ENCODE measurements at places on chromosomes 1 and 21. TPM values are rescaled to one million over a fixed set of nuclear protein-coding genes. Genes with fewer than 3 reads are reported as not detected.

- no peaks in the 10 kb centered on the region for H3K36me3 ChIP-seq
- no peak overlapping the region for H3K4me3 ChIP-seq
- DNase-seq: no peak
Measured at GRCh38 chr1:116679091-116679827, 11.7 kb upstream of the IGSF3 start.

GRCh38 chr1:234599617-234600417 is 10.2 kb downstream of the IRF2BP2 start:
- DNase-seq: peak; percentile 95
- H3K4me1 ChIP-seq: peaks cover 57% of the 10 kb centered on the region
- H3K36me3 ChIP-seq: no peaks in the 10 kb centered on the region
- no peaks in the 10 kb centered on the region for H3K27me3 ChIP-seq

- H3K36me3 ChIP-seq: no peaks in the 10 kb centered on the region
- H3K4me3 ChIP-seq: peak overlapping the region; percentile 88
- DNase-seq: no peak
- peak overlapping the region; percentile 94 for H3K27ac ChIP-seq
Measured at GRCh38 chr1:31936981-31937299, 1.2 kb downstream of the PTP4A2 start.

DNA sequence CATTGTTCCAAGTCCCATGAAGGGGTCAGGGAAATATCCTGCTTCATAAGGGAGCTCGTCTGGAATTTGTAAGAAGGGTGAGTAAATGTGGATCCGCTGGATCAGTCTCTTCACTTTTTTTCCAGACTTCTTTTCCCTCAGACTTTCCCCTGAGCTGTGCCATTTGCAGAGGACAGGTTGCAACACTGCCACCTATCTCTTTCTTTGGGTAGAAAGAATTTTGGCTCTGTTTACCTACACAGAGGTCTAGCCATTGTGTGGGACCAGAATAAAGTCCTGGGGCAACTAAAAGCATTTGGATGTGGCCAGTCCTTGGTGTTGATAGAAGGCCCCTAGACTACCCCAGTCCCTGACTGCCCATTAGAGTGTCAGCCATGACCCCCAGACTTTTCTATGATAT is 1146.7 kb upstream of the PRMT6 start:
- H3K4me1 ChIP-seq: no peaks in the 10 kb centered on the region
- no peak overlapping the region for H3K4me3 ChIP-seq
- DNase-seq: no peak

- H3K4me1 ChIP-seq: peaks cover 35% of the 10 kb centered on the region
- peak; percentile 97 for DNase-seq
- no peaks in the 10 kb centered on the region for H3K27me3 ChIP-seq
- H3K36me3 ChIP-seq: no peaks in the 10 kb centered on the region
Measured at GRCh38 chr1:153506831-153507413, 28.9 kb downstream of the S100A6 start.

- DNase-seq: no peak
- no peak overlapping the region for H3K27ac ChIP-seq
- H3K4me3 ChIP-seq: no peak overlapping the region
- peaks cover 17% of the 10 kb centered on the region for H3K4me1 ChIP-seq
Measured at GRCh38 chr1:86773341-86774288, 69.2 kb downstream of the SH3GLB1 start.

- peaks cover 36% of the 10 kb centered on the region for H3K27me3 ChIP-seq
- no peak overlapping the region for H3K4me3 ChIP-seq
- H3K4me1 ChIP-seq: no peaks in the 10 kb centered on the region
- no peaks in the 10 kb centered on the region for H3K36me3 ChIP-seq
- no peak overlapping the region for H3K27ac ChIP-seq
Measured at GRCh38 chr21:34702341-34703170, 33.8 kb downstream of the CLIC6 start.

DNA sequence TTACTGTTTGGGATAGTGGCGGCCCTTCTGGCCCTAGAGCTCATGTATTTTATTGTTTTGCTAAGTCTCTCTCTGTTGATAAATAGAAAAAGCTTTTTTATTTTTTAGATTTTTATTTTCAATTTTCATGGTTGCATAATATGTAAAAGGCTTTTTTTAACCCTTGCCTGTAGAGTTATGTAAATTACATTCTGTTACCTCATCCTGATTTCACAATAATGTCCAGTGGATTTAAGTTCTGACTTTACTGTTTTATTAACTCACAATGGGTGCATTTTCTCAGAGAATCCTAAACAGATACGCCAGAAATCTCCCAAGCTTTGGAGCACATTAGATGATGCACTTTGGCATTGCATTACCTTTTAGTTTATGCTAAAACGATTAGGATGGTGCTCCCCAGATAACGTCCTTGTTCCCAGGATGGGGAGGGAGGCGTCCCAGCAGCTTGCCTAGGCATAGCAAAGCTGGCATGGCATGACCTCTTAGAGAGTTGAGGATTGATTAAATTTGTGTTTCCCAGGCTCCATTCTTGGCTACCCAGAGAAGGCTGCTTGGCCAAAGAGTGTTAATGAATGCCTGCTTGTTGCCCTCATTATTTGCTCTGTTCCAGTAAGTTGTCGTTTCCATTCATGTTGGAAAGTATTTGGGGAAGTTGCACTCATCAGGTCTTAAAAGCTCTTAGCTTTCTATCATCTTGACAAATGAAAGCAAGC is 17.1 kb downstream of the UTP25 start:
- H3K4me3 ChIP-seq: no peak overlapping the region
- peak; percentile 50 for DNase-seq
- H3K27ac ChIP-seq: no peak overlapping the region
- H3K27me3 ChIP-seq: no peaks in the 10 kb centered on the region
- peaks cover 97% of the 10 kb centered on the region for H3K36me3 ChIP-seq
- peaks cover 12% of the 10 kb centered on the region for H3K4me1 ChIP-seq

DNA sequence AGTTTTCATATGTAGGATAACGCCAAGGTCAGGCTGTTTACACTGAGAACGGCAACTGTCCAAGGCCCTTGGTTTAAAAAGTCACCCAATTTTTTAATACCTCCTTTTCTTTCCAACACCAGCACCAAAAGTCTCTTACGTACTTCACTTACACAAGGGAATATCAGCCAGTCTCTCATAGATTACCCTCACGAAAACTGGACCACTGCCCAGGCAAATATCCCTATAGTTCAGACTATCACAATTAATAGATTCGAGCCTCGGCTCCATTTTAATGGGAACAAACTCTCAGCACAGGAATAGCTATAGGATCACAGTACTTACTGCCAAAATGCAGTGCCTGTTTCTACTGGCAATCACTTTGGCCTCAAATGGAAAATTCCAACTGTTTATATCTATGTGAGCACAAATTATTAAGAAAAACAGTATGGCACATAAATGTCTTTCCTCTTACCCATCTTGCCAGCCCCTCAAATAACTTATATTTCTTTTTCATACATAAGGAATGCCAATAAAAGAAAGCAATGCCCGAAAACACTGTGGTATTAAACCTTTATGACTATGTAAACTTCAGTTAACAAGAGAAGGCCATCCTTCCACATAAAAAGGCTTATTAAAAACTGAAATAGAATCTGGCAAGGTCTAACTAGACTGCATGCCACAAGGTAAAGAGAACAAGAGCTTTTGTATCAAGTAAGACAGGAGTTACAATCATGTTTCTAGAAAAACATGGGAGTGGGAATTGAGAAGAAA is 97.8 kb downstream of the SLC45A1 start:
- peak overlapping the region; percentile 15 for H3K4me3 ChIP-seq
- H3K36me3 ChIP-seq: peaks cover 44% of the 10 kb centered on the region
- peak overlapping the region; percentile 99 for H3K27ac ChIP-seq
- H3K4me1 ChIP-seq: peaks cover 95% of the 10 kb centered on the region
- no peak for DNase-seq

DNA sequence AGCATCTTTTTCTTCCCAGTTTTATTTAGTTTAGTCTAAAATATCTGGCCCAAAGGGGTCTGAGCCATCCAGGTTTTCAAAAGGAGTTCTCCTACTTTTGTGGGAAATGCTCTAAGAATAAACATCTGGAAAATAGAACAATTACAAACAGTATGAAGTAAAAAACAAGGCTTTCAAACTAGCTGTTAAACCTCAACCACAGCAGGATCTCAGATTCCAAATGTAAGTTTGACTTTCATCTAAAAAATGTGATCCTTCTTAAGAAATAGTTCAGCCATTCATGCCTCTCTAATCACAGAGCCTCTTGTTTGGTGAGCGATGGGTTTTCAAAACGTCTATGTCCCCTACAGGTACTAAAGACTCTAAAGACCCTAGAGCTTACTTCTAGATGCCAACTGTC is 413.5 kb downstream of the DUSP10 start:
- no peaks in the 10 kb centered on the region for H3K36me3 ChIP-seq
- no peak overlapping the region for H3K4me3 ChIP-seq
- no peaks in the 10 kb centered on the region for H3K27me3 ChIP-seq
- no peak overlapping the region for H3K27ac ChIP-seq

GRCh38 chr21:45482899-45483821 is 59.1 kb downstream of the SLC19A1 start:
- no peaks in the 10 kb centered on the region for H3K27me3 ChIP-seq
- H3K4me3 ChIP-seq: no peak overlapping the region
- no peak overlapping the region for H3K27ac ChIP-seq
- DNase-seq: no peak

DNA sequence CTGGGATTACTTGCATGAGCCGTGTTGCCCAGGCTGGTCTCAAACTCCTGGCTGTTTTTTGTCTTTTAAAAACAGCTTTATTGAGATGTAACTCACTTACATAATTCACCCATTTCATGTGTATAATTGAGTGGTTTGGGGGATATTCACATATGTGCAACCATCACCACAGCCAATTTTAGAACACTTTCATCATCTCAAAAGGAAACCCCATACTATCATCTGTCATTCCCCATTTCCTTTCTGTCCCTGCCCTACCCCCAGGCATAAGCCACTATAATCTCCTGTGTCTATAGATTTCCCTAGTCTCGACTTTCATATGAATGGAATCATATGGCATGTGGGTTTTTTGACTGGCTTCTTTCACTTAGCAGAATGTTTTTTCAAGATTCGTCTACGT is 43.3 kb downstream of the GPR137B start:
- H3K4me1 ChIP-seq: no peaks in the 10 kb centered on the region
- H3K4me3 ChIP-seq: no peak overlapping the region
- peaks cover 43% of the 10 kb centered on the region for H3K36me3 ChIP-seq

- no peaks in the 10 kb centered on the region for H3K27me3 ChIP-seq
- no peak overlapping the region for H3K4me3 ChIP-seq
- no peaks in the 10 kb centered on the region for H3K36me3 ChIP-seq
- H3K27ac ChIP-seq: no peak overlapping the region
- H3K4me1 ChIP-seq: no peaks in the 10 kb centered on the region
Measured at GRCh38 chr1:168671782-168672181, 57.2 kb downstream of the DPT start.

GRCh38 chr1:101288491-101288944 is 51.7 kb downstream of the S1PR1 start:
- H3K4me1 ChIP-seq: peaks cover 4% of the 10 kb centered on the region
- DNase-seq: no peak
- no peak overlapping the region for H3K27ac ChIP-seq

DNA sequence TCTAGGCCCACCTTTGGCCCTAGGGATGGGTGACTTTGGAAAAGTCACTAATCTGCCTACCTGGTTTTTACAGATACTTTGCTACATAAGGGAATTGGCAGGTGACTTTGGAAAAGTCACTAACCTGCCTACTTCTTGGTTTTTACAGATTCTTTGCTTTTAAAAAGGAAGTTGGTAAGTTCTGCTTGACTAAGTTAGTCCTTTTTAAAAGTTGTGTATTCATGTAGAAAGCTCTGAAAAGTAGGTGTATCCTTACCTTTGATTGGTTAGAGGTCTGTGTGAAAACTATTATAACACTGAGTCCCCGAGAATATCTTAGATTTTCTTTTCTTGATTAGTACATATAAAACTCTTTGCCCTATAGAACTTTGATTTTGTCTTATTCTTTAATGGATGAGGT is 12.4 kb downstream of the ATF6 start:
- H3K4me3 ChIP-seq: no peak overlapping the region
- DNase-seq: no peak
- H3K27me3 ChIP-seq: no peaks in the 10 kb centered on the region
- H3K4me1 ChIP-seq: peaks cover 19% of the 10 kb centered on the region

DNA sequence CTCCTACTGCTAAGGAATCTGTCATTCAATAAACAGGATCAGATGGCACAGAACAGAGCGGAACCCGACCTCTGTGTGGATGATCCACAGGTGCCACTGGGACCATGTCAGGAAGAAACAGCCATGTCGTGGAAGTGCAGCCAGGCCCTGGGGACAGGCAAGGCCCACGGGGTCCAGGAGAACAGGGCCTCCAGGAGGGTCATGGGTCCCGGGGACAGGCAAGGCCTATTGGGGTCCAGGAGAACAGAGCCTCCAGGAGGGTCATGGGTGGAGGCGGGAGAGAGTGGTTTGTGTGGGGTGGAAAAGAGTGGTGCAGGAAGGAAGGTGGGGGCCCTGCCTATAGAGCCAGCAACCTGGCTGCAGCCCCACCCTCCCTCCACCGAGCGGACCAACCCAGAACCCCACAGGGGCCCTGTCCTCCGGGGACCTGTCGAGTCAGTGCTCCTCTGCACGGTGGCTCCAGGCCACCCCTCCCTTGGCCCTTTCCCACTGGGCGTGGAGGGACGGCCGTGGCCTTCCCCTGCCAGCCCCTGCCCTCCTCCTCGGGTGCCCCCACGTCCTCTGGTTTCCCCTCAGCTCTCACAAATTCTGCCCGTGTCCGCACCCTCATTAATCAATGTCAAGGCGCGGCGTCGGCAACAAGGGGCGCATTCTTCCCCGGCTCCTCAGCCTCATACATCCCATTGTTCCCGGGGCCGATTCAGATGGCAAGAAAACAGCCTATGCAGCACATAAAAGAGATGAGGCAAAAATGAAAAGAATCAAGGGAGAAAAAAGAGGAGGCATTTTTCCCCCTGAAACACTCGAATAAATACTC is 146.4 kb downstream of the PRDM16 start:
- no peak for DNase-seq
- H3K4me3 ChIP-seq: no peak overlapping the region
- peaks cover 17% of the 10 kb centered on the region for H3K4me1 ChIP-seq
- peak overlapping the region; percentile 30 for H3K27ac ChIP-seq
- no peaks in the 10 kb centered on the region for H3K27me3 ChIP-seq
- H3K36me3 ChIP-seq: no peaks in the 10 kb centered on the region

Gene LCE1B
- not detected for total RNA-seq

Gene SLC44A5
- total RNA-seq: not detected

Gene C1orf53
- not detected for total RNA-seq

Gene LCE2A
- total RNA-seq: not detected

Gene TFAP2E
- not detected for total RNA-seq

Gene RGS16
- total RNA-seq: 19.7 TPM

Gene PSRC1
- total RNA-seq: 5.3 TPM

Gene CNTN2
- total RNA-seq: 2.5 TPM

Gene PHACTR4
- total RNA-seq: 29.8 TPM

Gene PTPRF
- total RNA-seq: 33.8 TPM

Gene CFAP126
- total RNA-seq: not detected

Gene LYPD8
- total RNA-seq: not detected

Gene CNKSR1
- total RNA-seq: 1.8 TPM

Gene INTS3
- 32.3 TPM for total RNA-seq

All from esophagus muscularis mucosa (tissue), 4 donors.